ENCODE measurements at places on chromosomes 6 and 20.

DNA sequence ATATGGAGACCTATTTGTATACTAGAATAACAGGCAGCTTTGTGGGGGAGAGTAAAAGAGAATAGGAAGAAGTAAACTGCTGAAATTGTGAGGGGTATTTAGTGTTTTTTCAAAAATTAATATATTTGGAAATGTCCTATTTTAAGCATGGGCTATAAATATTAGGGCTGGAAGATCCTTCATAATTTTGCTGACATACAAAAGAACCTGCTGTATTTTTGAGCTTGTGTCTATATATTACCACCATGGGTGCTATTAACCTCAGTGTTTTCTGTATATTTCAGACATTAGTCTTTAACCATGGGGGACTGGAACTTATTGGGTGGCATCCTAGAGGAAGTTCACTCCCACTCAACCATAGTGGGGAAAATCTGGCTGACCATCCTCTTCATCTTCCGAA is at the start of gene GJA10:
Gene GJA10 (plus strand): TSS at position 301 of the 400 bp plus-strand sequence. CDS start 0 bp downstream, at position 301.
- DNase-seq = no peak

DNA sequence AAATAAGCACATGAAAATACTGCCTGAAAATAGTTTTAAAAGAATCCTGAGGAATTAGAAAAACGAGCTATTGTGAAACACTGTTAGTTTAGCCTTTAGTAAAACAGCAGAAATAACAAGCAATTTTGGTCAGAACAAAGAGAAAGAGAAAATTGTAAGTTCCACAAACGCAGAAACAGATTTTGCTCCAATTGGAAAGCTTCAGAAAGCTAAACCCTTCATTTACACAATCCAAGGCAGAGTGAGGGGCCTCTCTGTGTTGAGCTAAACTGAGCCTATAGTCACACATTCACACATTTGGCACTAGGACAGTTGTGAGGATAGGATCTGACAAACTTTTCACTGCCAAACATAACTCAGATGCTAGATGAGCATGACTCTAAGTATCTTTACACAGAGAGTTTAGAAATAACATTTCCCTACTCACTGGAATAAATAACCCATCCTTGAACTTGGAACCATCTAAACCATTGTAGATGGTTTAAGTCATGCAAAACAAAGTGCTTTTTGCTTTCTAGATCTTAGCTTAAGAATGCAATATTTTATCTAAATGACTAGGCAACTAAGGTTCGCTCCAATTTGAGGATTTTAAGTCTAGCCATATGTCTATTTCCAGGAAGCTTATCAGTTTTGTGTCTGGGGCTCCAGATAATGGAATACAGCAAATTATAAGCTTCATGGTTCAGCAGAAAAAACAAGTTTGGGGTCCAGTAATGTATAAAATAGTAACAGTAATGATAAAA is 122.6 kb downstream of the SGK1 start:
- no peak for DNase-seq

DNA sequence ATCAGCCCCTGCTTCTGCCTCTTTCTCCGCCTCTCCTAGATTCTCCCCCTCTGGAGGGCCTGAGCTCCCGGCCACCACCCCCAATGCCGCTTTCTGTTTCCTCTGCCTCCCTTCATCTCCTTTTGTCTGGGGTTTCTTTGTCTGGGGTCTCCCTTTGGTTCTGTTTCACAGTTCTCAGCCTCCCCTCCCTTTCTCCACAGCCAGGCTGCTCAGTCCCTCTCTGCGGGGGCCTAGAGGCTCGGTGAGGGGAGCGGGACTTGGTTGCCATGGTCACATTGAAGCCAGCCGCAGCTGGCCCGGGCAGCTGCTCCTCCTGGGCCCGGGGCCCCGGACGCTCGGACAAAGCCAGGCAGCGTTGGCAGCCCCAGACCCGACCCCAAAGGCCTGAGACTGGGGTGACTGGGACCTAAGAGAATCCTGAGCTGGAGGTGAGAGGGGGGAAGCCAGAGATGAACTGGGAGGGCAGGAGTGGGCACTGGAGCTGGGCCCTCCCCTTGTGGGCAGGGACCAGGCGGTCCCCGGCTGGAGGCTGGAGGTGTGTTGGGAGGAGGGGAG is 3.5 kb upstream of the DDR1 start:
- DNase-seq = no peak

DNA sequence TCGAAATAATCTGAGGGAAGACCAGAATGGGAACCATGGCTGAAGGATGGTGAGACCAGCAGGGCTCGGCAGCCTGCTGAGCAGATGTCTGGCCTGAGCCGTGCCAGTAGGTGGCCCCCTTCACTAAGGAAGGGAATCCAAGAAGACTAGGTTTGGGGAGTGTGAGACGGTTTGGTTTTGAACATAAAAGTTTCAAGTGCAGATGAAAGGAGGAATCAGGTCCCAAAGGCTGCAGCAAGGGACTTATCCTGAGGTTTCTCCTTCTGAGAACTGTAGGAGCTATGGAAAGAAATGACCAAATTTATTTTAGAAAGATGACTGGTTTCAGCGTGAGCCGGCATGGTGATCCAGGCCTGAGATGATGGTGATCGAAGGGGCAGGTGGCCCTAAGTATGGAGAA is 4.6 kb upstream of the OSER1 start:
- peak; percentile 37 for DNase-seq

DNA sequence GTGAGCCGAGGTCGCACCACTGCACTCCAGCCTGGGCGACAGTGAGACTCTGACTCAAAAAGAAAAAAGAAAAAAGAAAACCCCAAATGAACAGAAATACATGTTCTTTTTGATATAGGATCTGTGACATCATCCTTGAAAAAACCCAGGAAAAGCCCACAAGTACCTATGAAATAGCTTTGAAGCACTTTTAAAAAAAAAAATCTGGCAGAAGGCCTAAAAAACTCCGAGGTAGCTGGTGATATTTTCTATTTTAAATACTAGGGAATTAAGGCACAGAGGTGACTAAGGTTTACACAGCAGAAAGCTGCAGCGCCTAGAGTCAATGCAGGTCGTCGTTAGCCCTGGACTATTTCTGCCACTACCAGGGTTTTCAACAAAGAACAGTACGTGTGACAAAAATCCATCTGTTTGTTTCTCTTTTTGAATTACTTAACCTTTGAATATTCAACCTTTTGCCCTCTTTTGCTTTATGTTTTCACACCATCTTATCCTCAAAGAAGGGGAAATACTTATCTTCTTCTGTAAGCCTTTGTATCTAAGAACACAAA is 39.4 kb upstream of the EEF1A1 start:
- DNase-seq = no peak

- no peak for DNase-seq
Measured at GRCh38 chr6:38527371-38527770, 112.4 kb downstream of the BTBD9 start.

- DNase-seq = no peak
Measured at GRCh38 chr20:63873477-63873971, 8.5 kb downstream of the TPD52L2 start.

DNA sequence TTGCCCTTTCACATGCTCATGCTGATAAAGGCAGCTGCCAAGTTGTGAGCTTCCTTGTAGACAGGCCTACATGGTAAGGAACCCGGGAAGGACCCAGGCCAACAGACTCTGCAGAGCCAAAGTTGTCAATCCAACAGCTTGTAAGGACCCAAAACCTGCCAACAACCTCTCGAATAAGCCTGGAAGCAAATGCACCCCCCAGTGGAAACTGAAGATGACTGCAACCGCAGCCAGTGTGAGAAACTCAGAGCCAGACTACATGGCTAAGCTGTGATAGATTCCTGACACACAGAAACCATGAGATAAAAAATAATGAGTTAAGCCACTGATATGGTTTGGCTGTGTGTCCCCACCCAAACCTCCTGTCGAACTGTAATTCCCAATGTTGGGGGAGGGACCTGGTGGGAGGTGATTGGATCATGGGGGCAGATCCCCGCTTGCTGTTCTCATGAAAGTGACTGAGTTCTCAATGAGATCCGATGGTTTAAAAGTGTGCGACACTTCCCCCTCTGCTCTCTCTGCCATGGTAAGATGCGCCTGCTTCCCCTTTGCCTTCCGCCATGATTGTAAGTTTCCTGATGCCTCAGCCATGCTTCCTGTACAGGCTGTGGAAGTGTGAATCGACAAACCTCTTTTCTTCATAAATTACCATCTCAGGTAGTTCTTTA is 18.8 kb upstream of the CLPSL2 start:
- DNase-seq = peak; percentile 8

- DNase-seq = no peak
Measured at GRCh38 chr6:142946924-142947713, 2.1 kb upstream of the HIVEP2 start.

DNA sequence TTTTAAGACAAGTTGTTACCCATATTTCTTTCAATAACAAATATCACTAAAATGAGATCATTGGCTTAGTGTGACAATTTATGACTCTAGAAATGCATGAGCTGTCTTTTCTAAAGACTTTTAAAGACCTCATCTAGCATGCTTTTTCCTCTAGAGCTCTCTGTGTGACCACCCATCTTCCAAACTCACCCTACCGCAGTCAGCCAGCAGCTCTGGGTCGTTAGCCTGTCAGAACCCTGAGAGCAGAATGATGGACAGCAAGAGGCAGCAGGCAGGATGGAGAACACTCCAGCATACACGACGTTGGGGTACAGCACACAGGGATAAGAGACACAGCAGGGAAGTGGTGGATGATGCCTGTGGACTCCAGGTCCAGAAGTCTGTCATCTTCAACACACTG is 45.1 kb upstream of the TBX18 start:
- no peak for DNase-seq

DNA sequence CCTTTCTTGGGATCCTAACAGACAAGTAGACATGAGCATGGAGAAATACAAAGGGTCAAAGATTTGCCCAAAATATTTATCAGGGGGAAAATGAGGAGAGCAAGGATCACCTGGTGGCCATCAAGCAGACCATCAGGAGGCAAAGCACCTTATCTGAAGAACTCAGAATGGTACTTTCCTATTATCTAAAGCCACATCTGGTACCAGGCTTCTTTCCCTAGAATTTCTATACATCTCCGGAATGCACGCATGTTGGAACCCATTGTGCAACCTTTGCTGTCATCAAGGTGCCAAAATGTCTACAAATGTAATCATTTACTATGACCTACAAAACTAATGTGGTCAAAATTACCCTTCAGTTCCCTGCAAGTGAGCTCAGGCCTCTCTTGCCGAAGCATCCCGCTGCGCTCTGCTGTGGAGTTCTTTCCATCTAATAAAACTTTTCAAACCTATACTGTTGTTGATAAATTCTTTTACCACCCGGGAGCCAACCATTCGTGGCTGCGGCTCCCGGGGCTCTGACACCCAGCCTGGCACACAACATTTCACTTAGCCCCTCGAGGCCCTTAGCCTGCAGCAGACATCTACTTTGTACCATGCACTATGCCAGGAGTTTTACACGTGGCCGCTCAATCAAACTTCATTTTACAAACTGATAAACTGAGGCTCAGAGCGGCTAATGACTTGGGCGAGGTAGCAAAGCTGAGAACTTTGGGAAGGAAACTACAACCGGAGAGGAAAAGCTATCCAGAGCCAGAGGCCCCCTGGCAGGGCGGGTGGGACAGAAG is 3.8 kb upstream of the CPXM1 start:
- DNase-seq = no peak

- DNase-seq = no peak
Measured at GRCh38 chr6:42179945-42180313, 6.8 kb downstream of the GUCA1A start.

GRCh38 chr20:58544891-58545290 is 29.7 kb upstream of the APCDD1L start:
- no peak for DNase-seq

- no peak for DNase-seq
Measured at GRCh38 chr6:14728396-14729024, 517.4 kb upstream of the JARID2 start.

GRCh38 chr20:58998656-58999055 is 8.4 kb downstream of the CTSZ start:
- no peak for DNase-seq

DNA sequence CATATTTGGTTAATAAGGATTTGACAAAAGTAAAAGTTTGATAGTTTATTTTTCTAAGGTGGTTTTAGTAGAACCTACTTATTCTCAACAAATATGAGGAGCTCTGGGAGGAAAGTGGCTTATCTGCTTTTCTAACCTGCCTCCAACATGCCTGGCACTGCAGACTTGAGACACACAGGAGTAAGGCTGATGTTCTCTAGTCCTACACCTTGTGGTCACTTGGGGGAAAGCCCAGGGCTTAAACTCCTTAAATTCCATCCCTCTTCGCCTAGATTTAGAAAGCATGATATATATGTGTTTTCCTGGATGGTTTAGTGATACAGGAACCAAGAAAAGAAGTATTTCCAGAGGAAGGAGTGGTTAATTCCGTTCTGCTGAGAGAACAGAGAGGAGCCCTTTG is 39.9 kb upstream of the SAMD5 start:
- DNase-seq = no peak

DNA sequence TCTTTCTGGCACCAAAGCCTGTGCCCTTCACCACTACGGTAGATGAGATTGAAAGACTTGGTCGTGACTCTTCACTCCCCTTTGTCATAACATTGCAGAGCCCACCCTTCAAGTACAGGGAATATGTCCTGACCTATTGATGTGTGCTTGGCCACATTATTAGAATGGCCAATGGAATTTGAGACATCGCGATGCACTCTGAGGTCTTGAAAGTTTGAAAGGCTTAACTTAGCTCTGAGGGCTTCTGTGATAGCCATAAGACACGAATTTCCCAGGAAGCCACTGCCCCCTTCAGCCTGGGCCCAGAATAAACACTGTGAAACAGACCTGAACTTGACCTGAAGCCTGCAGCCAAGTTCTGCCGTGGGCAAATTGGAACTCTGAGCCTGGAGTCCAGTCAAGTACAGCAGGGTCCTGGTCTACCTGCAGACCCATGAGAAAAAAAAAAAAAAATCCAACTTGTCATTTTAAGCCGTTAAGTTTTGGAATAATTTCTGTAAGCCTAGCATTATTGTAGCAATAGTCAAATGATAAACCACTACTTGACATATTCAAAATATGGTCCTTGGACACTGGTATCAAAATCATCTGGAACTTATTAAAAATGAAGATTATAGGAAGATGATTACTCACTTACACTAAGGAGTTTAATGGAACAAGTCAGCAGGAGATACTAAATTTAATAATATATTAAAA is 36.9 kb upstream of the TRAF3IP2 start:
- no peak for DNase-seq

DNA sequence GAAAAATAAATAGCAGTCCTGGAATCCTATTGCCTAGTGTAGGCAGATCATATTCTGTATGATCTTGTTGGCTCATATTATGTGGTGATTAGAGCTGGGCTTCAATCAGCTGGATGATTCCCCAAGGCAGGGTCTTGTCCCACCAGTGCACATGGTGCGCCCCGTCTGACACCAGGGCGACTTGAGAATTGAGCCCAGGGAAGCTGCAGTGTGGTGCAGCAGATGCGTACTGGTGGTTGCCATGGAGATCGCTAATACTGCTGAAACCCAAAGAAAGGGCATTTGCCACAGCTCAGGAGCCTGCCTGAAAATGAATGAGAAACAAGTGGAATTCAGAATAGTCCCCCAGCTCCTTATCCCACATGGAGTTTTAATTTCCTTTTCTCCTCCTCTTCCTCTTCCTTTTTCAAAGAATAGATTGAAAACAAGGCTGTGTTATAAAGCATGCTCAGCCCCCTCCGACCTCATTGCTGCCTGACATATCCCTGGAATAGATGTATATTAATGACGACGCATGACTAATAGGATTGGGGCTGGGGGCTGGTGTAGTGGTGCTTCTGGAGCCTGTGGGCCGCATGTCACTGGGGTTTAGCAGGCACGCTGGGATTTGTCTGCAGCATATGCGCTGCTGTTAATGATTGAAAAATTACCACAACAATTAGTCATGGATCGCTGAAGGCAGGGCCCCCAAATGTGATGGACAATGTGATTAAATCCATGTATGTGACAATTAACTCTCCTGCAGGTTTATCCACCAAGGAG is 210.5 kb downstream of the FARS2 start:
- peak; percentile 59 for DNase-seq

All from NCI-H446 treated with DMSO at 0.1 percent for 48 hours (cell line).